ENCODE measurements at places on chromosomes 4 and X.
A peak's percentile ranks its signal among the peaks of the same experiment; 100 is the strongest.

GRCh38 chr4:121227341-121227792 is 63.2 kb upstream of the TNIP3 start:
- DNase-seq: no peak

- DNase-seq: no peak
Measured at GRCh38 chrX:123731258-123731986, 1.4 kb downstream of the THOC2 start.

GRCh38 chr4:53321151-53321983 is 44.5 kb downstream of the SCFD2 start:
- DNase-seq: no peak

DNA sequence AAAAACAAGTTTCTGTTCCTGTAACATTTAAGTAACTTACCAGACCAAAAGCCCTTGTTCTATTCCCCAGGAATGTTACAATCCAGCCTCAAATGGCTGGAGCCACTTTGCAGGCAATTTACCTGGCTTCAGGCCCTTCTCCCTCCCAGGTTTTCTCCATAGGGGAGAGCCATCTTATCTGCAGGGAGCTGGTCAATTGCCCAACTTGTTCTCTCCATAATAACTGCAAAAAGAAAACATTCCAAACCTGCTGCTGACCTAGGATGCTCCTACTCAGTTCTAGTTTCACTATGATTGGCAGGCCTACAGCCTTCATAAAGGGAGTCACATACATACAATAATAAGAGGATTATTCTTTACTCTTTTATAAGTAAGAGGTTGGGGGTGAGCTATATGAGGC is 670.7 kb downstream of the PCDH7 start:
- DNase-seq: no peak

GRCh38 chr4:42425146-42426065 is 28.1 kb downstream of the SHISA3 start:
- DNase-seq: no peak

- no peak for DNase-seq
Measured at GRCh38 chr4:87717276-87718031, 67.4 kb downstream of the DMP1 start.

DNA sequence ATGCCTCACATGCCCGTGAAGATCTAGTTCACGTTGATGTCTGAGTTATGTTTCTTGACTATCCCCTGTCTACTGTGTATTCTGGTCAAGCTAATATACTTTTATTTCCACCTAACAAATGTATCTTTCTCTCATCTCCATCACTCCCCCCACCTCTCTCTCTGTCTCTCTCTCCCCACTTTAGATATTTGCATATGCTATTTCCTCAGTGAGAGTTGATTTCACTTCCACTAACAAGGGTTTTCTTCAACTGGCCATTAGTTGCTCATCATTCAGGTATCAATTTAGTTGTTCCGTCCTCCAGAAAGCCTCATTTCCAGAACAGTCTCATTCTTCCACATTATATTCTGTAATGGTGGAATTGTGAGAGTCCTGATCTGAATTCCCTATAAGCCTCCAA is 1777.8 kb upstream of the TENM3 start:
- no peak for DNase-seq

DNA sequence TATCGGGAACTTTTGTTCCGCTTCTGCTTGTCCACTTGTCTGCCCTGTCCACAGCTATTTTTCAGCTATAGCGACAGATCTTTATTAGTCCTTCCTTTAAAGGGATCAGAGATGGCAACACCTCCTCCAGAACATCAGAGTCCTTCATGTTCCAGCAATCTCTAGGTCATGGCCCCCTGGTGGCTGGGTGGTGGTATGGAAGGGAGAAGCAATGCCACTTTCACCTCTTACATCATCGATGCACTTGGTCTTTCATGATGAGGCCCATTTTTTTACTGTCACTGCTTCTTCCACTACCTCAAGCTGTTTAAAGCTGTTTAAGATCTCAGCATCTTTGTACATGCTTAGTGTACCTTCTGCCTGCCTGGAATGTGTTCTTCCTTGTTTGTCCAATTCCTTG is 106.7 kb downstream of the ARHGAP6 start:
- peak; percentile 15 for DNase-seq

DNA sequence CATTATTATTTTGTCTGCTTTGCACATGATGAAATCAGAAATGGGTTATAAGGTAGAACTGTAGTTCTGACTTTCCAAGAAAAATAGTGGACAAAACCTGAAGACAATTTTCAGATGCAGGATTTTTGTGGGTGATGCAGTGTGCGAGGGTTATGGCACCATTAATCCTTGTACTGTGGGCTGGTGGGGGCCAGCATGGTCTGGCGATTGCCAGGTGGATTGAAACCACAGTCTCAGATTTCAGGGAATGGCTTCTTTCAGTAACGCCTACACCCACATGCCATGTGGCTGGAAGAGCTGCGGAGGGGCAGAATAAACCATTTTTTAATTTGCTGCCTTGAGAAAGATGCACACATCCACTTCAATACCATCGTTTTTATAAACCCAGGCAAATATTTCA is 150.5 kb downstream of the ARSF start:
- DNase-seq: no peak

GRCh38 chrX:49120091-49120490 is 3.4 kb downstream of the GPKOW start:
- DNase-seq: no peak

- no peak for DNase-seq
Measured at GRCh38 chr4:73599182-73599581, 21.1 kb downstream of the RASSF6 start.

- no peak for DNase-seq
Measured at GRCh38 chr4:152981278-152981677, 45.2 kb downstream of the FHDC1 start.

DNA sequence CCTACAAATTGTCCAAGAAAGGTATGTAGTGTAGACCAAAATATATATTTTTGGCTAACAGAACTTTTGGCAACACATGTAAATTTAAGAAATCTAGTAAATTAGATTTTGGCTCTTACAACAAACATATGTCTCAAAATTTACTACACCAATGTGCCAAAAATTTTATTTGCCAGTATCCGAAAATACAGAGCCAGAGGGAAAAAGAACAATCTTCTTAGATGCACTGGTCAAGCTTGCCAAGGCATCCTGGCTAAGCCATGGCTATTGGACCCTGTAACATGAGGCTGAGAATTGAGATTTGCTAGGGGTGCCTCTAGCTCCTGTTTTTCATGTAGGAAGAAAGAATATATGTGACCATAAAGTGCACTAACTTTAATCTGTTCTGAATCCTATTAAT is 91.8 kb downstream of the GABRG1 start:
- DNase-seq: no peak

GRCh38 chr4:134200811-134201215 is 776 bp downstream of the PABPC4L start:
- no peak for DNase-seq

DNA sequence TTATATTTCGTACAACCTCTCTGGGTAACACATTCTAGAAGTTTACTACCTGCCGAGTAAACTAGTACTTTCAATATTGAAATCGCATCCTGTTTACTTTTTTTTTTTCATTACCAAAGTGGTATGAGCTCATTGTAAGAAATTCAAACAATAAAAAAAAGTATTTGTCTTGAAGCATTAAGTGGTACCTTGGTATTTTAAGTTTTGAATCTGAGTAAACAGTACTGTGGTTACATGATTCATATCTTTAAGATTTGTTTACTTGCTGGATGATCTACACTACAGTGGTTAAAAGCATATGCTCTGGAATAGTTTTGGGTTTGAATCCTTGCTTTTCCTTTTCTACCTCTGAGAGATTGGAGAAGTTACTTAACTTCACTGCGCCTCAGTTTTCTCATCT is 3.8 kb upstream of the MMGT1 start:
- DNase-seq: no peak

GRCh38 chr4:189858435-189858834 is 82.2 kb upstream of the FRG1 start:
- no peak for DNase-seq

DNA sequence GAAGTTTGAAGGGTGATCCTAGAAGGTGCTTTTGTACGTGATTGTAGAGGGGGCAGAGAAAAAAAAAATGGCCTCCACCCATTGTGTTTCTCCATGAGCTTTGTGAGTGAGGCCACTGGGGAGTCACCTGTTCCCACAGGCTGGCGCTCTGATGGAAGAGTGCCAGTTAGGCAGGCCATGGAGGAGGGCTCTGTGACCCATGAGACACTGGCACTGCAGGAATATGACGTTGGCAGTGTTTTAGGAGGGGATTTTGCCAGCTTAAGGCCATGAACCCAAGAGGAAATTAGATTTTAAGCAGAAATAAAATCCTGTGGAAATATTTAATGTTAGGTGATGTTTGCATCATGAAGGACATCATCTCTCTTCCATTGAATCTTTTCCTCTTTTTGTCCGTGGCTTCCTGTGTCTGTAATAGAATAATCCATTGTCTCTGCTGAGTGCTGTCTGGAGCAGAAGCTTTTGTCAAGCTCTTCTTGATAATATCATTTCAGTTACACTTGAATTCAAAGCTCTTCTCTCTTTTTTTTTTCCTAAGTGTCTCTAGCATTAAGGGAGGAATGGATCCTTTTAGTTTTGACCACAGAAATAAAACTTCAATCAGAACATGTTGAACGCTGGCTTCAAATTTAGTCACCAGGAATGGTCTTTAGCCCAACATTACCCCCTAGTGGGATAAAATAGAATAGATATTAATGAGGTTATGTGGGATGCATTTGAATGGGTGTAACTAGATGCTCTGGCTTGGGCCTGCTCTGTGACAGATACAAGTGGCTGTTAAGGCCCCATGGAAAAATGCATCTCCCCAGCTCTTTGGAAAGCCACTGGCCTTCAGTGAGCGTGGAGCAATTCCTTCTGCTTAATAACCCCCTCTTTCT is 41.0 kb upstream of the UCP1 start:
- DNase-seq: no peak

GRCh38 chrX:101078716-101079598 is at the start of gene TMEM35A:
TMEM35A (plus strand) TSS chrX:101078879; CDS start chrX:101079003, 124 bp downstream.
- no peak for DNase-seq
